Activated T-helper 1 cell treated with anti-CD3 and anti-CD28 coated beads, Interleukin-12 subunit alpha, Interleukin-12 subunit beta, Interleukin-2, Interleukin-4 antibody, amounts not matched to agents 30 ng/mL and 10 ng/mL and 1 ng/mL, durations not matched to agents 14 hours and 24 hours and 36 hours (primary cell): ENCODE measurements at places on chromosomes 4 and X. TPM values are rescaled to one million over a fixed set of nuclear protein-coding genes. Genes with fewer than 3 reads are reported as not detected.

DNA sequence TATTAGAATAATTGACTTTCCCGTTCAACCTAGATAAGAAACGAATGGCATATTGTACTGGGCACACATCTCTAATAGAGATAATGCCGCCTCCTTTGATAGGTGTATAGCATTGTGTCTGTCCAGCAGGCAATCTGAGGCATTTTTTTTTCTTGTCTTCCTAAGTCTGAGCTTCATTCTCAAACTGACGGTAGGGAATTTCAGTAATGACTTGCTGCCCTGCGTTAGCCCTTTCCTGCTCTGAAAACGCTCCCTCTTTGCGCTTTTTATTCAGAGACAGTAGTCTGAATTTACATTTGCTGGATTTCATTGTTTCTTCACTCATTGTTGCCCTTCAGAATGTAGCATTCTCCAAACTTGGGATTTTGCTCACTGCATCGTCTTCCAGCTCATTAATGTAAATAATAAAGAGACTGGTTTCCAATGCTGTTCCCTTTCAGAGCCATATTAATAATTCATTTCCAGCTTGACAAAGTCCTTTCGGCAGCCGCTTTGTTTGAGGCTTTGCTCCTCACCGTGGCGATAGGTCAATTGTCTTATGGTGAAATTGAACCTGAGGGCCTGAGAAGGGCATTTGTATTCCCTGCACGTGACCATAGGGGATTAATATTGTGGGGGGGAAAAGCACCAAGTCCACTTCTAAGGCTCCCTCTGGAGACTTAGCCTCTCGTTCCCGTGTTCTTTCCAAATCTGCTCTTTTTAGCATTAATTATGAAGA lies 412.1 kb downstream of the SMARCA1 start:
- DNase-seq, result no peak

GRCh38 chr4:139828966-139829664 lies 163.5 kb downstream of the MGST2 start:
- DNase-seq, result no peak

- DNase-seq, result no peak
These were observed 21.4 kb upstream of the NOX1 start for GRCh38 chrX:100895365-100896075.

Gene TRIM75
- total RNA-seq, result not detected in 2 replicates

- DNase-seq, result no peak
These were observed 162.4 kb downstream of the ASB9 start for GRCh38 chrX:15107367-15107988.

DNA sequence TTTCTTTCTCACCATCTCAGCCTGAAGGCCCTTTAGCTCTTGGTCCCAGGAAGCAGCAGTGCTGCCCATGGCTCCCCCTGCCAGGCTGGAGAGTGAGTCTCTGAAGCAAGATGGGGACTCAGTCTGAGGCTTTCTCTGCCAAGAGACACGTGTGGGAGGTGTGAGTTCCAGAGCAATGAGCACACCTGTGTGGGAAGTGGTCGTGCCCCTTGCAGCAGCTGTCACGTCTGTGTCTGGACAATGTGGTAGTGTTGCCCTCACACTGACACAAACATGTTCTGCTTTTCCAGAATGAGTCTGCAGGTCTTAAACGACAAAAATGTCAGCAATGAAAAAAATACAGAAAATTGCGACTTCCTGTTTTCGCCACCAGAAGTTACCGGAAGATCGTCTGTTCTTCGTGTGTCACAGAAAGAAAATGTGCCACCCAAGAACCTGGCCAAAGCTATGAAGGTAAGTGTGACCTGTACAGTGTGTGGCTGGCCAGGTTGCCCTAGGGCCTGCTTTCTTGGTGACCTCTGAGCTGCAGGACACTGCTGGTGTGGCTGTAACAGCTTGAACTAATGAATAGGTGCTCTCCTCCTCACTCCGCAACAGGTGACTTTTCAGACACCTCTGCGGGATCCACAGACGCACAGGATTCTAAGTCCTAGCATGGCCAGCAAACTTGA lies 1.9 kb downstream of the TACC3 start:
- peak; percentile 34 for DNase-seq

Gene NPY1R
- total RNA-seq, result not detected in 2 replicates

DNA sequence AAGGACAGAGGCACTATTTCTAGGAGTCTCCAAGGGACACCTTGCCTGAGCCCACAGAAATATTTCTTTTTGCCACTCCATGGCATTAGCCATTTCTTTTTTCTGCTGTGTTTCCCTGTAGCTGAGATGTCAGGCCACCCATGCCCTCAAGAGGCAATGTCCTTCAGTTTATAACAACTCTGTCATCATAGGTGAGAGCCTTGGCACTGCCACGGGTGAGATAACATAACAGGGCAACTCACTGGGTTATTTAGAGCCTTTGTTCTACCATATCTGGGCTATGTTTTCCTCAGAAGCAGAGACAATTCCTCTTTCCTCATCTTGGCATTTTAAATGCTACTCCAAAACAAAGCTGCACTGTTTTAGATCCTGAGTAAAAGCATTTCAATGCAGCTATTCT lies 99.9 kb upstream of the MAOA start:
- no peak for DNase-seq

DNA sequence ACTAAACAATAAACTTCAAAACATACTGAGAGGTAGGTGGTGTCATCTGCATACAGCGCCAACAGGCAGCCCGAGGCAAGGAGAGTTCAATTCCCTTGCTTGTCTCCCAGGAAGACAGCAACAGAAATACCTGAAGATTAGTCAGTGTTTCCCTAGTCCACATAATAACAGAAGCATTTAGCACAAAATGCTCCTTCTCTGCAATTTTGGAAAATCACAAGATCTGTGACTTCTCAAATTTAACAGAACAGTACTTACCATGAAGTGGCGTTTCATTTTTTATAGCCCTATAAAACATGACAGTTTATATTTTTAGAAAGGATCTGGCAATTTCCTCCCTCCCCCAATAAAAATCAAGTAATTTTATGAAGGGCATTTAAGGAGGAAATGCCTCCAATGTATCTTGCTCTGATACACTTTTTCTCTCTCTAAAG lies 67.1 kb upstream of the MYOZ2 start:
- DNase-seq, result no peak

- peak; percentile 83 for DNase-seq
These were observed at the start of gene NAAA for GRCh38 chr4:75940692-75941253. Gene NAAA, minus strand, starts transcription at chr4:75941013. Its CDS starts 64 bp downstream, at chr4:75940949.

Gene CYBB
- total RNA-seq, result not detected in 2 replicates

DNA sequence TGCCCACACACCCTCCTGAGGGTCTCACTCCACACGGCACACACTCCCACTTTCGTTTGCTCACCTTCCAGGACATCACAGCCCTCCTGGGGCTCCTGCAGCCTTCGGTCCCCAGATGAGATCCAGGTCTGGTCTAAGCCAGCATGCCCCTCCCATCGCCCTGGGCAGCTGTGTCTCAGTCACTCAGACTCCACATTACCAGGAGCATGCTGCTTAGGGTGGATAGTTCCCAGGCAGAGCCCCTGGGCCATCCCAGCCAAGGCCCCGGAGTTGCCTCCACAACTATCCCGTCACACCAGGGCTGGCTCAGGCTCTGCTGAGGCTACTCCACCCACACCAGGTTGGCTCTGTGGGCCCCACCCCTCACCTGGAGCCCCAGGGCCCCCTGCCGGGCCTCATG lies 50.4 kb upstream of the PSAPL1 start:
- no peak for DNase-seq

GRCh38 chr4:8386731-8387130 lies 53.8 kb downstream of the ACOX3 start:
- DNase-seq, result no peak

GRCh38 chr4:13171292-13172057 lies 312.7 kb downstream of the RAB28 start:
- DNase-seq, result no peak

GRCh38 chr4:104964410-104965175 lies 182.1 kb upstream of the TET2 start:
- no peak for DNase-seq

Gene FBXW7
- total RNA-seq, result 53.0 and 53.3 TPM in 2 replicates

DNA sequence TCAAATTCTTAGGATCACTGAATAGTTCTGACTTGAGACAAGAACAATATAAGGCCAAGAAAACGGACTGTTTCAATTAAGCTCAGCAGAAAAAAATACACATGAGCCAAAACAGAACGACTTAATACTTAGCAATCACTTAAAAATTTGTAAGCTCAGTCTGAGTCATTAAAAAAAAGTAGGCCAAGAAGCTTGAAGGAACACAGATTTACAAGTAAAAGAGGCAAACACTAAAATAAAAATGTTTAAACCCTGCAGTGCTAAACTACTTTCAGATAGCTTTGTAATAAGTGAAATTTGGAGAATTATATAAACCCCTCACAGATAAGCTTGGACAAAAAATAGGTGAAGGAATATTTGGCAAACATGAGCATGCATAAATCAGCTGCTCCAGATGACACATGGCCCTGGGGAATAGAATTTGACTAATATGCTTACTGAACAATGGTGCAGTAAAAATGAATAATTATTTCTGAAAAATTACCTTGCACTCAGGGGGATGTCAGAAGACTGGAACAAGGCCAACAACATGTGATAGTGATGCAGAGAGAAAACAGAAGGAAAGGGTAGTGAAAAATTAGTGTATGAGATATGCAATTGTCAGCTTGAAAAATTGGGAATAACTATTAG lies 49.6 kb downstream of the LNX1 start:
- no peak for DNase-seq

DNA sequence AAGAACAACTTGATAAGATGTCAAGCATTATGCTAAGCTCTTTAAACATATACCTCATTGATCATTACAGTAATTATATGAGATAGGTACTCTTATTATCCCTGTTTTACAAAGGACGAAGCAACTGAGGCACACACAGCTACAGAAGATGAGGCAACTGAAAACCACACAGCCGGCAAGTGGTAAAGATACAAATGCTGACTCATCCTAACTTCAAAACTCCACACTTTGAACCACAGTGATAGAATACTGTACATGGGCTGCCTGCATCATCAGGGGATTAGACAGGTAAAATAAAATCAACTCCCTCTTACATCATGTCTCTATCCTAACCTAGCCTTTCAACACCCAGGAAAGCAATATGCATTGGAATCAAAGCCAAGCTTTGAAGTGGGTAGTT lies 47.8 kb downstream of the LHFPL1 start:
- DNase-seq, result no peak

Gene ARHGAP6
- not detected in 2 replicates for total RNA-seq

Gene MUC7
- total RNA-seq, result not detected in 2 replicates

- no peak for DNase-seq
These were observed 10.0 kb downstream of the CLCN4 start for GRCh38 chrX:10166731-10167151.

Gene DCAF16
- total RNA-seq, result 44.0 and 48.5 TPM in 2 replicates
